CD4-positive, CD25-positive, alpha-beta regulatory T cell (primary cell): ENCODE measurements at places on chromosomes 4 and X.

DNA sequence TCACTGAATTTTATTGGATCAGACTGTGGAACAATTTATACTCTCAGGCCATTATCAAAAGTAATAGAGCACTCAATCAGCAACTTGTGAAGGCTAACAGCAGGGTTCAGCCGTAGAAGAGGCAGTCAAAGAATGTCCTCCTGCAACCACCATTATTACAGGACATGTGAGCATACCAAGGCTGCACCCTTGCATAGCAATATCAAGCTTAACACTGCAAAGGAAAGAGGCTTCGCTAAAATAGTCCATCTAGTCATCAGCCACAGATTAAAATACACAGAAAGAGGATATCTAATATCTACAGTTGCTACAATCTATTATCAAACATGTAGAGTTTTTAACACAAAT is 42.9 kb upstream of the TMPRSS11B start:
- no peak for DNase-seq

- DNase-seq: no peak
Observed at GRCh38 chr4:87216469-87216868, 3.9 kb downstream of the KLHL8 start.

DNA sequence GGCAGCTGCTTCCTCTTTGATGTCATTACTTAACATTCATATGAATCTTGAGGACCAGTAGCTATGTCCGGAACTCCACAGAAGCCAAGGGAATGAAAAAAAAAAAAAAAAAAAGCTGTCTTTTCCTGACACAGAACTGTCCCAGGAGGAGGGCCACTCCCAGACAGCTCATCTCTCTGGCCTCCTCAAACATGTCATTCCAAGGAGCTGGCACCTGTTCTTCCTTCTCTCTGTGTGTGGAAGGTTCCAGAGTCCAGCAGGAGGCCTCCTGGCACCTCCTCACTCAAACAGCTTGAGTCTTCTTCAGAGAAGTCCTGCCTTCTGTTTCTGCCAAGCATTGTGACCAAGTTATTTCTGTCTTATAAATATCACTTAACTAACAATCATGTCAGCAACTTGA is 458.5 kb downstream of the AFF2 start:
- DNase-seq: no peak

DNA sequence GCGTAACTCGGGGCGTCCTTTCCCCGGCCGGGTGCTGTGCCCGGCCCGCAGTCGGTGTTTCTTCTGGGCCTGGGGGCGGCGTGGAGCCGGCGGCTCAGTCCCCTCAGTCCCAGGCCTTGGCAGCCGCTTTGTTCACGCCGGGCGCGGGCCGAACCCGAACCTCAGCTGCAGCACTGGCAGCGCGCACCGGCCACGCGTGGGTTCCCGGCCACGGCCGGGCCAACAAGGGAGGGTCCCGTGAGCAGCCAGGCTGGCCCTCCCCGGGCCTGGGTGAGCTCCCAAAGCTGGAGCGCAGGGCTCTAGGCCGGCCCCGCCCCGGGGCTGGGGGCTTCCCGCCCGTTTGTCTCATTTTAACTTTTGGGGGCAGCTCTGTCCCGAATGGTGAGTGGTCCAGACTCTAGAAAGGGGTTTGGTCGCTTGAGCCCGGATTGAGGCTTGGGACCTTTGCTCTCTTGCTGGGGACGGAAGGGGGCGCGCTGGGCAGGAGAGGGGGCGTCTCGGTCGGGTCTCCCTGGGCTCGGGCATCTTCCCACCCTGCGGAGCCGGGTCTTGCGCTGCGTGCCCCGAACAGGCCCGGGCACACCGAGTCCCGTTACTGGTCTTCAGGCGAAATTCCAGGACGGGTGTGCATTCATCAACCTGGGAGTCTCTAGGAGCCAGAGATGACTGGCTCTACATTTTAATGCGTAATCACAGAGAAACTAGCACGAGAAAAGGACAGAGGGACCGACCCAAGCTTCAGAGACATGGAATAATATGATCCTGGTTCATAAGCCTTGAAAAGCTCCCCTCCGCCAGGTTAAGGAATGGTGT is 177.1 kb downstream of the CBR4 start:
- DNase-seq: no peak

DNA sequence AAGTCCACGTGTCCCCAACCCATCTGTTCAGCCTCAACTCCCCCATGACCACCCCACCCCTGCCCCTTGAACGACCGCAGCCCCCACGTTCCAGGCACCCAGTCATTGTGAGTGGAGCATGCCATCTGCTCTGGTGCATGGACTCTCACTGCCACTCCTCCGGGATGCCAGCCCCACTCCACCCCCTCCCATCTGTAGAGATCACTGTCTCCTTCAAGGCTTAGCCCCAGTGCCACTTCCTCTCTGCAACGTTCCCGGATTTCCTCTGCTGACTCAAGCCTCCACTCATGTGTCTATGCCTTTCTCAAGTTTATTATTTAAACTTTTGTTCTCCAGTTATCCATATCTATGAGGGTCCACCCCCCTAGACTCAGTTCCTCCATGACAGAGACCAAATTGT is 54.0 kb downstream of the MAML3 start:
- no peak for DNase-seq

- no peak for DNase-seq
Observed at GRCh38 chrX:42496239-42496638, 281.7 kb downstream of the PPP1R2C start.
